Activated CD4-positive, alpha-beta T cell treated with anti-CD3 and anti-CD28 coated beads, Interleukin-2, amount 50 U/mL, for 4 hours (primary cell): ENCODE measurements at places on chromosomes 1 and 21.

DNA sequence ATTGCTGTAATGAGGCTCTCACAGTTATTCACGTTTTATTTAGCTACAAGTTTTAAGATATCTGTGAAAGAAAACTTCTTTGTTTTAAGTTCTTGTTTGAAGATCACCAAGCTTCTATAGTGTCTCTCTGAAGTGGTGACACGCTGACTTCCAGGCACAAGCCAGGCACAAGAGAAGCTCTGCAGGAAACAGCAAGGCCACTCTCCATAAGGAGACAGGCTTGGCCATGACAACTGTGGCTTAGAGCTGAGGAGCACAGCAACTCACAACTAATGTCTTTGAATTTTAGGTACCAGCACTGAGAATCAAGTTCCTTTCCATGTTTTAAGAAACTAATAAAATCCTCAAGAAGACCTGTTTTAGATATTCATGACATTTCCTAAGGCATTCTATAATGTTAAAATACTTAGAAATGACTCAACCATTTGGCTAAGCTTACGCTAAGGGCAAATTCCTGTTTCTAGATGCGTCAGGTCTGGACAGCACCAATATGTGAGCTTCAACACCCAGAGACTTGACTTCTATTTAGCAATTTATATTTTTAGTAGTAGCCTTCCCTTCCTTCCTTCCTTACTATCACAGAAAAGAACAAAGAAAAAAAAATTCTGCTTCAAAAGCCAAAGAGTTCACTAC lies 40.2 kb downstream of the APP start:
- DNase-seq = no peak

- DNase-seq = no peak
These were observed 8.3 kb upstream of the FAM177B start for GRCh38 chr1:222728746-222729145.

GRCh38 chr1:37353871-37354270 lies 120.5 kb upstream of the ZC3H12A start:
- no peak for DNase-seq

GRCh38 chr1:15958111-15958510 lies 17.8 kb downstream of the ZBTB17 start:
- DNase-seq = no peak

GRCh38 chr1:8701794-8702471 lies 115.5 kb downstream of the RERE start:
- no peak for DNase-seq
